ENCODE measurements at places on chromosomes 2 and 18. TPM values are rescaled to one million over a fixed set of nuclear protein-coding genes. Genes with fewer than 3 reads are reported as not detected.

The ST6GAL2 gene
- 14.9 TPM for total RNA-seq

The TUBB8B gene
- total RNA-seq, result not detected

The TUBA3E gene
- 0.14 TPM for total RNA-seq

The CEP76 gene
- total RNA-seq, result 7.4 TPM

The DSC1 gene
- not detected for total RNA-seq

The DSG2 gene
- 58.8 TPM for total RNA-seq

The EFHD1 gene
- 1.9 TPM for total RNA-seq

The RGPD4 gene
- 0.08 TPM for total RNA-seq

The SKOR2 gene
- total RNA-seq, result not detected

The POTEI gene
- total RNA-seq, result not detected

The SRD5A2 gene
- total RNA-seq, result 0.01 TPM

The CYTIP gene
- not detected for total RNA-seq

The ZNF407 gene
- 2.8 TPM for total RNA-seq

The REG3G gene
- not detected for total RNA-seq

The CXCR1 gene
- not detected for total RNA-seq

The TBR1 gene
- total RNA-seq, result 0.05 TPM

The ASB18 gene
- not detected for total RNA-seq

The TNFRSF11A gene
- total RNA-seq, result 7.6 TPM

The RAD51AP2 gene
- total RNA-seq, result not detected

The IMPA2 gene
- total RNA-seq, result 72.6 TPM

The FEV gene
- total RNA-seq, result not detected

The DSC2 gene
- total RNA-seq, result 0.94 TPM

The NAT8 gene
- not detected for total RNA-seq

The MAL gene
- total RNA-seq, result not detected

The MARCO gene
- total RNA-seq, result 0.08 TPM

The ZNF512 gene
- 18.8 TPM for total RNA-seq

The GNLY gene
- total RNA-seq, result not detected

The GLI2 gene
- total RNA-seq, result 24.1 TPM

The TRIM43 gene
- total RNA-seq, result 0.07 TPM

The C2orf80 gene
- not detected for total RNA-seq

The ITGB6 gene
- 1.3 TPM for total RNA-seq

The GAL3ST2 gene
- 0.34 TPM for total RNA-seq

The NRBP1 gene
- total RNA-seq, result 138 TPM

The PJVK gene
- 1.3 TPM for total RNA-seq

The HAAO gene
- not detected for total RNA-seq

The EIF2B4 gene
- total RNA-seq, result 58.7 TPM

The PLEKHH2 gene
- 1.2 TPM for total RNA-seq

The OXER1 gene
- total RNA-seq, result not detected

The AQP12A gene
- not detected for total RNA-seq

The GPR35 gene
- 0.97 TPM for total RNA-seq

The PID1 gene
- 2.9 TPM for total RNA-seq

The GRHL1 gene
- total RNA-seq, result 1.2 TPM

The STAT4 gene
- 3.9 TPM for total RNA-seq

The DCC gene
- total RNA-seq, result not detected

The TLX2 gene
- 0.44 TPM for total RNA-seq

Measured in A549 treated with CORT108297 at 1 μM for 4 hours (cell line).